ENCODE measurements at places on chromosomes 7 and 10.

- DNase-seq, result peak; percentile 64
These were observed 134.3 kb upstream of the PDE1C start for GRCh38 chr7:32204361-32205018.

GRCh38 chr10:19209319-19209718, 160.7 kb downstream of the MALRD1 start:
- no peak for DNase-seq

DNA sequence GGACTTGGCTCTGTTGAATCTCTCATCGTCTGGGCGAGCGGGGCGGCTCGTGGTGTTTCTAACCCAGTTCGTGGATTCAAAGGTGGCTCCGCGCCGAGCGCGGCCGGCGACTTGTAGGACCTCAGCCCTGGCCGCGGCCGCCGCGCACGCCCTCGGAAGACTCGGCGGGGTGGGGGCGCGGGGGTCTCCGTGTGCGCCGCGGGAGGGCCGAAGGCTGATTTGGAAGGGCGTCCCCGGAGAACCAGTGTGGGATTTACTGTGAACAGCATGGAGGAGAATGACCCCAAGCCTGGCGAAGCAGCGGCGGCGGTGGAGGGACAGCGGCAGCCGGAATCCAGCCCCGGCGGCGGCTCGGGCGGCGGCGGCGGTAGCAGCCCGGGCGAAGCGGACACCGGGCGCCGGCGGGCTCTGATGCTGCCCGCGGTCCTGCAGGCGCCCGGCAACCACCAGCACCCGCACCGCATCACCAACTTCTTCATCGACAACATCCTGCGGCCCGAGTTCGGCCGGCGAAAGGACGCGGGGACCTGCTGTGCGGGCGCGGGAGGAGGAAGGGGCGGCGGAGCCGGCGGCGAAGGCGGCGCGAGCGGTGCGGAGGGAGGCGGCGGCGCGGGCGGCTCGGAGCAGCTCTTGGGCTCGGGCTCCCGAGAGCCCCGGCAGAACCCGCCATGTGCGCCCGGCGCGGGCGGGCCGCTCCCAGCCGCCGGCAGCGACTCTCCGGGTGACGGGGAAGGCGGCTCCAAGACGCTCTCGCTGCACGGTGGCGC, at the start of gene EN2:
Gene EN2 (plus strand): TSS at position 19 of the 767 bp plus-strand sequence. CDS start 249 bp downstream, at position 268.
- DNase-seq, result no peak

DNA sequence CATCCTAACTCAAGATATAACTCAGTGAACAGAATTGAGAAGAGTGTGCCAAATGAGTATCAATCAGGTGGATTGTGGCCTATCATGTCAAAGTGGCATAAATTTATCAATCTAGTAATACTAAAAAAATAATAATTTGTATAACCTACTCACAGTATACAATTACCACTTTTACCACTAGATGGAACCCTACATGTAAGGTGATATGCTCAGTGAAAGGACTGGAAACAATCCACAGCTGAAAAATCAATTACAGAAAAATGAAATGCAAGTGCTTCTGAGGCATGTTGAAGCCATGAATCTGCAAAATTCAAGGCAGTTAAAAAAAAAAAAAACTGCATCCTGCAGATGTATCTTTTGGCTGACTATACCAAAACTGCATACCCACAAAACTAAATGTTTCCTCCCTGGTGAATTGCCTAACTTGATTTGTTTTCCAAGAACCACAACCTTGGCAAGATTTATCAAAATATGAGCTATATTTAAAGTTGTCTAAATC, 13.9 kb downstream of the ARHGAP19 start:
- DNase-seq, result peak; percentile 57

GRCh38 chr10:95405655-95406054, 114.9 kb upstream of the PDLIM1 start:
- DNase-seq, result no peak

- DNase-seq, result no peak
These were observed 188.0 kb downstream of the PPP1R9A start for GRCh38 chr7:95095259-95095965.

- DNase-seq, result peak; percentile 19
These were observed 164.6 kb downstream of the AUTS2 start for GRCh38 chr7:69762821-69763352.

- no peak for DNase-seq
These were observed 29.8 kb downstream of the PDGFA start for GRCh38 chr7:489876-490275.

- no peak for DNase-seq
These were observed 2.4 kb downstream of the ADRB1 start for GRCh38 chr10:114046087-114046458.

GRCh38 chr10:88944813-88945212, 7.8 kb downstream of the ACTA2 start:
- DNase-seq, result peak; percentile 42

DNA sequence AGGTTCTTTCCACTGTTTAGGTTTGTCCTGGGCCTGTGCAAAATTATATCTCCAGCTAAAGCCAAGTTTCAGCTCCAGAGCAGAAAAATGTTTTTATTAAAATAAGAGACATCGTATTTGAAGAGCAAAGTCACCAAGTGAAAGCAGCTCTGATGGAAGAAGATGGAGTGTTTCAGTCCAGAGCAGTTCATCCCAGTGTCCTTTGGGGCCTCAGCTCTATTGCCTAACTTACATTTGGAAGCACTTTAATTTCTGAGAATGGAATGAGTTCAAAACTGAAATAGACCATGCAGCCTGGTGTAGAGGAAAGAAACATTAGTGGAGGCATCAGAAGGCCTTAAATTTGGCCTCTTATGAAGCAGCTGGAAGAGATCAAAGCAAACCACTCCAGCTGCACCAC, 545.2 kb downstream of the SORCS1 start:
- DNase-seq, result no peak

- DNase-seq, result peak; percentile 48
These were observed 32.2 kb downstream of the ZCCHC24 start for GRCh38 chr10:79413196-79413595.

- DNase-seq, result no peak
These were observed 59.7 kb downstream of the GALNT11 start for GRCh38 chr7:152085131-152085530.

- no peak for DNase-seq
These were observed 132.1 kb downstream of the STRA8 start for GRCh38 chr7:135365721-135366120.

DNA sequence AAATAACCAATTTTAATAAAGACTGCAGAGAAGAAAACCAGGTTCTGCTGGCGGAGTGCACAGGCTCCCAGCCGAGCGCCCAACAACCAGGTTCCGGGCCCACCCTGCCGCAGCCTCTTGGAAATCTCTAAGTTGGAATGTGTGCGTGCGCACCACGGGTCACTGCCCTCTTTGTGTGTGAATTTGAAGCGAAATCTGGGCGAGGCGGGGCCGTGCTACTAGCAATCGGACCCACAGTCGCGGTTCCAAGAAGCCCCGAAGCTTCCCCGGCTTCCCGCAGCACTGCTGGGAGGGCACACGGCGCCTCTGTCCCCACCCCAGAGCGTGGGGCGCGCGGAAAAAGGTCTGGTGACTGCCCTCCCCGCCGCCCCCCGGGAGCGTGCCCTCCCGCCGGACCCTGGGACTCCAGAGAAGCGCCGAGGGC, 666 bp upstream of the MAP3K8 start:
- DNase-seq, result peak; percentile 84

DNA sequence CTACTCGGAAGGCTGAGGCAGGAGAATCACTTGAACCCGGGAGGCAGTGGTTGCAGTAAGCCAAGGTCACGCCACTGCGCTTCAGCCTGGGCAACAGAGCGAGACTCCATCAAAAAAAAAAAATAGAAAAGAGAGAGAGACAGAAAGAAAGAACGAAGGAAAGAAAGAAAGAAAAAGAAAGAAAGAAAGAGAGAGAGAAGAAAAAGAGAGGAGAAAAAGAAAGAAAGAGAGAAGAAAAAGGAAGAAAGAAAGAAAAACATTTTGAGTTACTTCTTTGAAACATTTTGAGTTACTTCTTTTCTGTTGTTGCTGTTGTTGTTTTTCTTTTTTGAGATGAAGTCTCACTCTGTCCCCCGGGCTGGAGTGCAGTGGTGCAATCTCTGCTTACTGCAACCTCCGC, 2.4 kb upstream of the MKI67 start:
- no peak for DNase-seq

DNA sequence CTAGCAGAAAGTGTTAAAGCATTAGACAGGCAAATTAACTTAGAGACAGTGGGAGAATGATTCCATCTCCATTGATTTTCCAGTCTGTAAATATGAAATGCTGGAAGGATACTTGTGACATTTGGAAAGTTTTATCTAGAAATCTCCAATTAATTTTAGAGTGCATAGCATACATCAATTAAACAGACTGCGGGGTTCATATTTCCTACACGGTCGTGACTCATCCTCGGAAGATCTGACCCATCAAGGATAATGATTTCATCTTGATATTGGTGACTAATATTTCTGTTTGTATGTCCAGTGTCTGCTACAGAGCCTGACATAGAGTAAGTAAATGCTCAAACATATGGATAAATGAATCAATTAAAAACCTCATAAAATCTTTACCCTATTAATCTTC, 474.9 kb downstream of the KCNMA1 start:
- DNase-seq, result no peak

- no peak for DNase-seq
These were observed 6.1 kb downstream of the IQUB start for GRCh38 chr7:123528265-123528664.

- DNase-seq, result peak; percentile 7
These were observed 64.8 kb upstream of the SEC61G start for GRCh38 chr7:54823776-54824175.

DNA sequence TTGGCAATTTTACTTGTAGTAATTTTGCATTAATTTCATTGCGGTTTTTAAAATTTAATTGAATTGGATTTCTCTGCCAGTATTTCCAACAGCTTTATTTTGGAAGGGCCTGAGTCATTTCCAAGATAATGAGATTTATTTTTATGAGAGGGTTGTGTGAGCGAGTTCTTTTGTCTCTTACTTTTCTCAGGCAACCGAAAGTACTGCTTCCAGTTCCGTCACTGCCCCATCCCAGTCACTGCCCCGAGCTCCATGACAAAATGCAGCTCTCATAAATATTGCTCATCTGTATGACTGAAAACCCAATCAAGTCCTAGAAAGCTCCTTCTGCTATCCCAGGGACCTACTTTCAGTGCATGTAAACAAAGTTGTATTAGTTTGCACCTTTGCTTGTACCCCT, 468.4 kb upstream of the SEMA3D start:
- no peak for DNase-seq

GRCh38 chr10:103111918-103112877, 80.9 kb downstream of the NT5C2 start:
- peak; percentile 66 for DNase-seq

DNA sequence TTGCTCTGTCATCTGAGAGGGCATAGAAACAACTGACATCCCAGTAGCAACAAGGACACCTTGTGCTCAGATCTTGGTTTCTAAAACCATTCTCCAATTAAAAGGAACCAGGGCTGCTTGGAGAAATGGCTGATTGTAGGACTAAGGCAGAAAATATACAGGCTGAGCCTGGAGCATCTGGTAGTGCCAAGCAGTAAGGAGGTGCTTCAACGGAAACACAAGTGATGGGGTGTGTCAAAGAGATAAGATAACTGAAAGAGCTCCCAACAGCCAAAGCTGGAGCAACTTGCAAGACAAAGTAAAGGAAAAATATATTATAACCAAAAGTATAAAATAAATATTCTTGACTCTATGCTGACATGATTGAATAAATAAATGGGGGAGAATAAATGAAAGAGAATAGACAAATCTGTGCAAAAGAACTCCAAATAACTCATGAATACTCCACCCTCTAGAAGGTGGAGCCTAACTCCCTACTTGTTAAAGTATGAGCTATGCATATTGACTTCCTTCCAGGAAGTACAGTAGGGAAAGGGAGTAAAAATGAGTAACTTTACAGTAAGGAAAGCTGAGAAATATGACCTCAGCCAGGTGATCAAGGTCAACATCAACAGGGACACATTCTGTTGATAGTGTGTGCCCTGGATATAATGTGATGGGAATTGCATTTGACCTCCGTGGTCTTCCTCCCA, 162.4 kb downstream of the NOC3L start:
- no peak for DNase-seq

DNA sequence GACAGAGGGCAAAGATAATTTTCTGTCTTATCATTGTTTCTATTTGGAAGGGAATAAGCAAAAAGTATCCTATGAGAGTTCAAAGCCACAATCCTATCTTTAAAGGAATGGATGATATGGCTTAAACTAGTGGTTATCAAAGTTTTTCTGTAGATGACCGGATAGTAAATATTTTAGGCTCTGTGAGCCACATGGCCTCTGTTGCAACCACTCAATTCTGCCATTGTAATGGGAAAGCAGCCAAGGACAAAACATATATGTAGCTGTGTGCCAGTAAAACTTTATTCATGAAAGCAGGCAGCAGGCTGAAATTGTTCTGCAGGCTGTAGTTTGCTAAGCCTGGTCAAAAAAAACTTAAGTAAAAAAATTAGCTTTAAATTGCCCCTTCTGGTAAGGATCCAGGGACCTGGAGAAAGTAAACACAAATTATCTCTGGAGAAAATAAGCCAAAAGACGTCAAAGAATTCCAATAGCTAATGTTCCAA, 73.3 kb downstream of the THSD7A start:
- DNase-seq, result no peak

DNA sequence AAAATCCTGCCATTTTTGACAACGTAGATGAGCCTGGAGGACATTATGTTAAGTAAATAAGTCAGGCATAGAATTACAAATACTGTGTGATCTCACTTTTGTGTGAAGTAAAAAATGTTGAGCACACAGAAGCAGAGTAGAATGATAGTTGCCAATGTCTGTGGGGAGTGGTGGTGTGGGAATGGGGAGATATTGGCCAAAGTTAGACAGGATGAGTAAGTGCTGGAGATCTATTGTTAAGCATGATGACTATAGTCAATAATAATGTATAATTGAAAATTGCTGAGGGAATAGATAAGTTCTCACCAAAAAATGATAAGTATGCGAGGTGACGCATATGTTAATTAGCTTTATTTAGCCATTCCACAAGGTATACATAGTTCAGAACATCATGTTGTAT, 92.0 kb downstream of the GPR85 start:
- DNase-seq, result no peak

- DNase-seq, result no peak
These were observed 82.3 kb downstream of the ZNF503 start for GRCh38 chr10:75319274-75319673.

GRCh38 chr10:101012525-101013364, 13.1 kb downstream of the LZTS2 start:
- peak; percentile 84 for DNase-seq

GRCh38 chr7:35035511-35035961, 1.7 kb downstream of the DPY19L1 start:
- peak; percentile 66 for DNase-seq

DNA sequence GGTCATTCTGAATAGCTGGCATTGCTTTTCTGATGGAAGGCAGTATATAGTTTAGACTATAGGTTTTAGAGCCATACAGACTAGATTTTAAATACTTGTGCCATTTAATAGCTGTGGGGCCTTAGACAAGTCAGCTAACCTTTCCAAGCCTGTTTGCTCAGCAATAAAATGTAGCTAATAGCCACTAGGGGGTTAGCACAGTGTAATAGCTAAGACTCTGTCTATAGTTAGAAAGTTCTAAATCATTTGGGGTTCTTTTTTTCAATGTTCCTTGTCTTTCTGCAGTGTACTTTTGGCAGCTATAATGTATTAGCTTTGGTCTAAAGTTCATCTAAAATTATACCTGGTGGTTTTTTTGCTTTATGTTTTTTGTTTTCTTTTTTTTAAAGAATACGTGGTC, 7.5 kb upstream of the KIFBP start:
- DNase-seq, result no peak

Measured in GM12865 (cell line).